ENCODE measurements at places on chromosomes 6 and 20. TPM values are rescaled to one million over a fixed set of nuclear protein-coding genes. Genes with fewer than 3 reads are reported as not detected.

DNA sequence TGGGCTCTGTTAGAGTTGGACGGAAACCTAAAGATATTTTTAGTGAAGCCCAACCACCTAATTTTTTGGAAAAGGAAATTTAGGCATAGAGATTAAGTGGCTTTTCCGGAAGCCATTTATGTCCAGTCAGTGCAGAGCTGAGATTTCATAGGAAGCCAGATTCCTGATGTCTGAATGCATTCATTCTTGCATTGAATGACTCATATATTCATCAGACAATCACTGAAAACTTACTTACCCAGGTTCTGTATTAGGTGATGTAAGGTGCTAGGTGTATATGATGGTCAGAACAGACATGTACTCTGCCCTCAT lies 4.1 kb downstream of the SH3BGRL2 start:
- no peak for DNase-seq
- H3K36me3 ChIP-seq: no peaks in the 10 kb centered on the region
- no peak overlapping the region for H3K4me3 ChIP-seq
- no peak overlapping the region for H3K27ac ChIP-seq

- no peaks in the 10 kb centered on the region for H3K4me1 ChIP-seq
- H3K27ac ChIP-seq: no peak overlapping the region
- H3K36me3 ChIP-seq: peaks cover 12% of the 10 kb centered on the region
- H3K27me3 ChIP-seq: no peaks in the 10 kb centered on the region
These were observed 217.7 kb downstream of the ATXN1 start for GRCh38 chr6:16543521-16543920.

GRCh38 chr6:5096482-5096881 lies 11.3 kb downstream of the PPP1R3G start:
- H3K27me3 ChIP-seq: no peaks in the 10 kb centered on the region
- no peaks in the 10 kb centered on the region for H3K4me1 ChIP-seq
- H3K27ac ChIP-seq: no peak overlapping the region
- no peaks in the 10 kb centered on the region for H3K36me3 ChIP-seq
- no peak for DNase-seq

The VSTM2L gene
- total RNA-seq: not detected

GRCh38 chr6:15131651-15132061 lies 114.2 kb upstream of the JARID2 start:
- no peak overlapping the region for H3K27ac ChIP-seq
- no peaks in the 10 kb centered on the region for H3K4me1 ChIP-seq

The IRF4 gene
- 20.8 TPM for total RNA-seq

GRCh38 chr6:162344646-162345010 lies 382.9 kb downstream of the PRKN start:
- H3K4me3 ChIP-seq: no peak overlapping the region
- no peak overlapping the region for H3K27ac ChIP-seq
- no peaks in the 10 kb centered on the region for H3K4me1 ChIP-seq
- no peaks in the 10 kb centered on the region for H3K27me3 ChIP-seq

Data from CD4-positive, alpha-beta T cell (primary cell).